ENCODE measurements at places on chromosomes 1 and 21. TPM values are rescaled to one million over a fixed set of nuclear protein-coding genes. Genes with fewer than 3 reads are reported as not detected.

GPR37L1 gene
- not detected for total RNA-seq

ZNF593OS gene
- total RNA-seq: not detected

SPRR2F gene
- not detected for total RNA-seq

TRIM46 gene
- 0.14 TPM for total RNA-seq

SLX9 gene
- 7.5 TPM for total RNA-seq

GRIK1 gene
- not detected for total RNA-seq

SH2D5 gene
- total RNA-seq: 0.05 TPM

KCND3 gene
- total RNA-seq: 27.1 TPM

RAB7B gene
- 0.89 TPM for total RNA-seq

C1orf87 gene
- total RNA-seq: not detected

OR2M3 gene
- total RNA-seq: not detected

LCE6A gene
- not detected for total RNA-seq

SLAMF7 gene
- 1.0 TPM for total RNA-seq

CLCA4 gene
- not detected for total RNA-seq

A3GALT2 gene
- not detected for total RNA-seq

GBP1 gene
- total RNA-seq: 9.1 TPM

TFF2 gene
- not detected for total RNA-seq

AADACL3 gene
- not detected for total RNA-seq

FAM43B gene
- 0.08 TPM for total RNA-seq

NCSTN gene
- total RNA-seq: 44.6 TPM

TMCO1 gene
- total RNA-seq: 55.1 TPM

OR14K1 gene
- not detected for total RNA-seq

CASZ1 gene
- total RNA-seq: 3.5 TPM

DCDC2B gene
- total RNA-seq: not detected

FAM177B gene
- total RNA-seq: not detected

SH3D21 gene
- total RNA-seq: 0.47 TPM

AADACL4 gene
- total RNA-seq: not detected

OR2T6 gene
- total RNA-seq: not detected

CYP2J2 gene
- 29.4 TPM for total RNA-seq

CGN gene
- 48.9 TPM for total RNA-seq

PPIAL4G gene
- 0.17 TPM for total RNA-seq

Measured in liver (tissue), 10 donors.